Activated B cell treated with CpG ODN at 0.5 μM for 24 hours (primary cell): ENCODE measurements at places on chromosomes 3 and 15.

DNA sequence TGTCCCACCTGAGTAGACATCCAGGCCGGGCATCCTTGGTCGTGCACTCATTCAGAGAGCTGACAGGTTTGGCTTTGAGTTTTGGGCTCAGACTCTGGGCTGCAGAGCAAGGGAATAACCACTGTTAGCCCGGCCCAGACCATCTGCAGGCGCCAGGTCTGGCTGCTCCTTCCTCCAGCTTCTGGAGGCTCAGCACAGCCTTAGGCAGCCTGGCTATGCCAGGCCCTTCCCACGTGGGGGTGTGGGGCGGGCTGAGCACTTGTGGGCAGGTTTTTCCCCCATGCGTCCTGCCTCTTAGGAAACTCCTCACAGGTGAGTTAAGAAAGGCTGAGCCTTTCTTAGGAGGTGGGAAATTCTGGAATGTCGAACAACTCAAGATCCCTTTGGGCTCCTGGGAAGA lies 11.2 kb downstream of the PLA2G4B start:
- no peak for DNase-seq

GRCh38 chr15:35043373-35044095 lies 41.6 kb downstream of the NANOGP8 start:
- DNase-seq = no peak

DNA sequence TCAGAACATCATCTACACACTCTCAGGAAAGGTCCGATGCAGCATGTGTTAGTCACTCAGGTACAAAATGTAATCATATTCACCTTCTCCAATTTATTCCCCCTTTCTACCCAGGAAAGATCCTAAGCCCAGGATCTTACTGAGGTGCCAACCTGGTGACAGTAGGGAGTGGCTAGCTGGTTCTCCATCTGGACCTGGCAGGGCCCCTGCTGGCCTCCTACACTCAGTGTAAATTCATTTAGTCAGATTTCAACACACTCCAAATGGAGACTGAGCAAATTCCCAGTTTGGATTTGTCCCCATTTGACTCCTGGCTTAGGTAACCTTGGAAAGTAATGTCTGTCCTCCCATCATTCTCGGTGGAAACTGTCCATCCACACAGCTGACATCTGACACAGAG lies 47.3 kb downstream of the SYNPR start:
- DNase-seq = no peak

GRCh38 chr3:155549087-155549486 lies 195.8 kb downstream of the PLCH1 start:
- no peak for DNase-seq

DNA sequence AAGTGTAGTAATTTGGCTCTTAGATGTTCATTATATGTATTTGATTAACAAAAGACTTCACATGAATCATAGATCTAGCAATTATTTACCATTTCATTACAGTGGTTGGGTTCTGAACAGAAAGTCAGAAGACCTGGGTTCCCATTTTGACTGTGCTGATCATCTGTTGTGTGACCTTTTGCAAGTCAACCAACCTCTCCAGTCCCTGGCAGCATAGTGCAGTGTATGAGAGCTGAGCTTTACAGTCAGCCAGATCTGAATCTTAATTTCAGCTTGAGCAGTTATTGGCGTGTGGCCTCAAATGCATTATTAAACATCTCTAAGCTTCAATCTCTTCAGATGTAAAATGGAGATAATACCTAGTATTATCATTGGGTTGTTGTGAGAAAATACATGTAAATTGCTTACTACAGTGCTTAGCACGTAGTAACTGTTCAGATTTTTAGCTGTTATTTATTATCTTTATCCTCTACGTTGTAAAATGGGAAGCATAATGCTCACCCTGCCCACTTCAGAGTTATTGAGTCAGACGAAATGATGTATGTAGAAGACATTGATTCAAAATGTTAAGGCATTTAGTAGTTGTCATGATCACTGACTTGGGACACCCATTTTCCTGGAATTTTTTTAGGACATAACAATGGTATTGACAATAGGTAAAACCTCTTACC lies 104.0 kb downstream of the KLHL25 start:
- DNase-seq = no peak

GRCh38 chr15:89828281-89829145 lies 13.9 kb upstream of the ANPEP start:
- no peak for DNase-seq

GRCh38 chr3:122092460-122093165 lies 37.5 kb downstream of the CD86 start:
- DNase-seq = no peak
